Activated CD8-positive, alpha-beta T cell treated with anti-CD3 and anti-CD28 coated beads, Interleukin-2, amount 10 ng/mL, durations not matched to agents 7 days and 5 days (primary cell): ENCODE measurements at places on chromosomes 6 and 20. TPM values are rescaled to one million over a fixed set of nuclear protein-coding genes. Genes with fewer than 3 reads are reported as not detected.
A peak's percentile ranks its signal among the peaks of the same experiment; 100 is the strongest.

DNA sequence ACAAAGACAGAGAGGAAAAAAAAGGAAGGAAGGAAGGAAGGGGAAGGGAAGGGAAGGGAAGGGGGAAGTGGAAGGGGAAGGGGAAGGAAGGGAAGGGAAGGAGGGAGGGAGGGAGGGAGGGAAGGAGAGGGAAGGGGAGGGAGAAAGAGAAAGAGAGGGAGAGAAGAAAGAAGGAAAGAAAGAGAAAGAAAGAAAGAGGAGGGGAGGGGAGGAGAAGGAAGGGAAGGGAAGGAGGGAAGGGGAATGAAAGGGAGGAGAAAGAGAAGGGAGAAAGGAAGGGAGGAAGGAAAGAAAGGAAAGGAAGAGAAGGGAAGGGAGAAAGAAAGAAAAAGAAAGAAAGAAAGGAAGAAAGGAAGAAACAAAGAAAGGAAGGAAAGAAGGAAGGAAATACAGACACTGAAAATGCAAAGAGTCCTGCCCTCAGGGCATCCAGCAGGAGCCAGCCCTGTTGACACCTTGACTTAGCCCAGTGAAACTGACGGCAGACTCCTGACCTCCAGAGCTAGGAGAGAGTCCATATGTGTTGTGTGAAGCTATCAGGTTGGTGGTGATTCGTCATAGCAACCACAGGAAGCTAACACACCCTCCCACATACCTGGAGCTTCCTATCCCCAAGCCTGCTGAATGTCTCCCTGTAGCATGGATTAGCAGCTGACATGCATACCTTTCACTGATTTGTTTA lies 58.7 kb upstream of the SULF2 start:
- no peak for DNase-seq

GRCh38 chr6:51830666-51831065 lies 256.7 kb downstream of the PKHD1 start:
- no peak for DNase-seq

DNA sequence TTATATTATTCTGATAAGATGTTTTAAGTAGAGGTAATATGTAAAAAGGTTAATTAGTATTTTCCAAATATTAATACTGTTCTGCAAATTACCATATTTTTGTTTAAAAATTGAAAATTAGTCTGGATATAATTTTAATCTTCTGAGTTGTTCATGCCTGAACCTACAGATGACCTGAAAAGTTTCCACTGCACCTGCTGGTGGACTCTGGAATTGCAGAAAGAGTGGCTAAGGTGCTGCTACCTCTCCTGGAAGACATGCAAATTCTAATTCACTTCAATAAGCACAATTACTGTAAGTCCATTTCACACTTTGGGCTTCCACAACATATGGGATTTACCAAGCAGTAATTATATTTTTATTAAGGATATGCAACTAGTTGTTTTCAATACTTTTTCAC lies 77.7 kb upstream of the OLIG3 start:
- peak; percentile 78 for DNase-seq

GRCh38 chr6:72649032-72649984 lies 27.4 kb downstream of the KCNQ5 start:
- no peak for DNase-seq

- DNase-seq, result no peak
Observed at GRCh38 chr6:66948106-66948505, 1241.1 kb upstream of the EYS start.

GRCh38 chr6:138849791-138850190 lies 53.9 kb downstream of the ECT2L start:
- DNase-seq, result no peak

DNA sequence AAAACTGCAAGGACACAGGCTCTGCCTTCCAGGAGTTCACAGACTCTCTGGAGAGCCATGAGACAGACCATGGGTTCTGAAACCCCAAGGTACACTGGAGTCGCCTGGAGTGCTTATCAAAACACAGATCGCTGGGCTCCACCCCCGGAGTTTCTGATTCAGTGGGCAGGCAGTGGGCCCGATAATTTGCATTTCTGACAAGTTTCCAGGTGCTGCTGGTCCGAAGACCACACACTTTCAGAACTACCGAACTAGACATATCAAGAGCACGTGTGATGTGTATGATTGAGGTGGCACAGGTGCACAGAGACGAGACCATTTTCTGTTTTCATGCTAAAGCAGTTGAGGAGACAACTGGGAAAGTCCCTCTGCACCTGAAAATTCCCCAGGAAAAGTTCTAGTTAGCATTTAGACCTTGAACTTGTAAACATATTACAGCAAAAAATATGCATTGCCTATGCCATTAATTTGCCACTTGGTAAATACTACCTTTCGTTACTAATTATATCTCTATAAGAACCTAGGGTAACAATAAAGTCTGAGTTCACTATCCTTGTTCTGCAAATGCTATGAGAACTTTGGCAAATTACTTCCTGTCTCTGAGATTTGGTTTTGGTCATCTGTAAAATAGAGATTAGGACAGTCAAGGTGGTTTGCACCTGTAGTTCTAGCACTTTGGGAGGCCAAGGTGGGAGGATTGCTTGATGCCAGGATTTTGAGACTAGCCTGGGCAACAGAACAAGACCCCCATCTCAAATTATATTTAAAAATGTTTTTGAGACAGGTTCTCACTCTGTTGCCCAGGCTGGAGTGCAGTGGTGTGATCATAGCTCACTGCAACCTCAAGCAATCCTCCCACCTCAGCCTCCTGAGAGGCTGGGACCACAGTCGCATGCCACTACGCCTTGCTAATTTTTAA lies 14.3 kb upstream of the PIM1 start:
- DNase-seq, result no peak

- no peak for DNase-seq
Observed at GRCh38 chr20:61437280-61438206, 185.5 kb downstream of the CDH4 start.

The OPN5 gene
- not detected for total RNA-seq
